Fibroblast of skin of left quadriceps (primary cell): ENCODE measurements at places on chromosomes 3 and 15.
A peak's percentile ranks its signal among the peaks of the same experiment; 100 is the strongest.

GRCh38 chr3:54712539-54712938 is 215.3 kb downstream of the LRTM1 start:
- no peak for DNase-seq

GRCh38 chr3:193711964-193712598 is 119.1 kb downstream of the OPA1 start:
- DNase-seq: no peak

GRCh38 chr3:53219895-53220483 is 35.8 kb downstream of the TKT start:
- peak; percentile 42 for DNase-seq

GRCh38 chr15:80925597-80926059 is 64.0 kb downstream of the MESD start:
- DNase-seq: no peak

DNA sequence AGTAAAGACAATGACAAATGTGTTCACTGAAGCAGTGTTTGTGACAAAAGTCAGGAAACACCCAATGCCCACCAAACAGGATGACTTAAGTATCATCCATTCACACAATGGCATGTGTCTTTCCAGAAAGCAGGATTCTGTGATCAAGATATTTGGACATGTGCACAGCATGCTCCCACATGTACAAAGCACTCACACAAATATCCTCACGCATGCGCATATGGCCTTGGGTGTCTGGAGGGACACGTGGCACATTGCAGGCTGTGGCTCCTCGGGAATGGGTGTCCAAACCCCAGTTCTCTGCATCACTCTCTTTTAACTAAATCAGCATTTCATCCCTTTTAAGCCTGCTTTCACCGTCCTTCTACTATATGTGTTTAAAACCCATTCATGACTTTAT is 130.5 kb downstream of the KLF13 start:
- DNase-seq: no peak

DNA sequence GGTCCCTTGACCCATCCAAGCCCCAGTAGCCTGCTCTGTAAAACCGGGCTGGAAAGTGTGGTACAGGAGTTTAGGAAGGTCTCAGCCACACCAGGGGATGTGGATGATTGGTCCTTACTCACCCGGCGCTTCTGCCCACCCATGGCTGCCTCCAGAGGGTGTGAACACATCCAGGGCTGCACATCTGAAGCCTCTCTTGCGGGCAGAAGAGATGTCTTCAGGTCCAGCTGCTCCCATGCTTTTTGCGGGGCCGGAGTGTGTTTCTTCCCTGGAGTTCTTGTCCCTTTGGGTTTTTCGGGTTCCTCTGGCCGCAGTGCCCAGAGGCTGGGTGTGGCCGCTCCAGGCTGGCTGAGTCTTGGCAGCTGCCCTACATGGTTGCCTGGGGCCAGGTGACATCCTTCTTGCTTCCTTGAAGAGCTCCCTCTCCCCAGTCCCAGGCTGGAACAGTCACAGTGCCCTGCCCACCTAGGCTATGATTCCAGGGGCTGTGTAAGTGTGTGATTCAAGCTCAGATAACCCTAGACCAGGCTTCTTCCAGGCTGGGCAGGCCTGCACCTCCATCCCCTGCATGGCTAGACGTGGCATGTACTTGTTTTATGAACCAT is 33.9 kb downstream of the HDAC11 start:
- DNase-seq: no peak

DNA sequence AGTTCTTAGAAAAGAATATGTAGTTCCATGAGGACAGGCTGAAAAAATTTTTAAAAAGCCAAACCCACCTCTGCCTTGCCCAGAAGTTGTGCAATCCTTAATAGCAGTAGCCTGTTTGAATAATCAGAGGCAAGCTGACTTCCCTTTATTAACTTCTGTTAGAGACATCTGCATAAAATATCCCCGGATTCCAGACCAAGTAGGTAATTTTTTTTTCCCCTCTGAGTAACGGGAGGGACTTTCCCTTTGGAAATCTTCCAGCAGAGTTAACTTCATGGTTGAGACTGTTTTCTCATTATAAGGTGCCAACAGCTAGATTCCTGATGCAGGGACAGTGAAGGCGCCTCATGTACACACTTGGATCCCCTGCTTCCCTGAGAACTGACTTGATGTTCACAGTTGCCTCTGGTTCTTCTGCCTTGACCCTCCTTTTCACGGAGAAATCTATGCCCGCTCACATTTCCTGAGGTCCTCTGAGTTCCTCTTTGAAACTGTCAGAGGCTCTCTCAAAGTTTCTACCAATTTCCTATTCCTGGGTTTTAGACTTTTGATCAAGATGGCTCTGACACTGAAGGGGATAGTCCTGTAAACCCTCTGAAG is 227.6 kb upstream of the BHLHE40 start:
- peak; percentile 88 for DNase-seq
